ENCODE measurements at places on chromosomes 5 and 9.
A peak's percentile ranks its signal among the peaks of the same experiment; 100 is the strongest.

- DNase-seq: no peak
Measured at GRCh38 chr5:112049738-112050137, 292.7 kb upstream of the NREP start.

GRCh38 chr9:136732444-136733178, 10.1 kb downstream of the LCN10 start:
- DNase-seq: no peak

- DNase-seq: no peak
Measured at GRCh38 chr9:137504432-137504777, 45.3 kb upstream of the NSMF start.

DNA sequence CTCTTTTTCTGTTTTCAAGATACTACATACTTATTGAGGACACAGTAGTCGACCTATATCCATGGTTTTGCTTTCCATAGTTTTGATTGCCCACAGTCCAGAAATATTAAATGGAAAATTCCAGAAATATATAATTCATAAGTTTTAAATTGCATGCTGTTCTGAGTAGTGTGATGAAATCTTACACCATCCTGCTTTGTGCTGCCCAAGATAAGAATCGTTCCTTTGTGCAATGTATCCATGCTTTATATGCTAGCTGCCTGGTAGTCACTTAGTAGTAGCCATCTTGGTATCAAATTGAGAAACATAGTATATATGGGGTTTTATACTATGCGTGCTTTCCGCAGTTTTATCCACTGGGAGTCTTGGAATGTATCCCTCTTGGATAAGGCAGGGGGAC, 59.0 kb downstream of the CWC27 start:
- no peak for DNase-seq

- no peak for DNase-seq
Measured at GRCh38 chr9:121120386-121120785, 45.6 kb downstream of the CNTRL start.

DNA sequence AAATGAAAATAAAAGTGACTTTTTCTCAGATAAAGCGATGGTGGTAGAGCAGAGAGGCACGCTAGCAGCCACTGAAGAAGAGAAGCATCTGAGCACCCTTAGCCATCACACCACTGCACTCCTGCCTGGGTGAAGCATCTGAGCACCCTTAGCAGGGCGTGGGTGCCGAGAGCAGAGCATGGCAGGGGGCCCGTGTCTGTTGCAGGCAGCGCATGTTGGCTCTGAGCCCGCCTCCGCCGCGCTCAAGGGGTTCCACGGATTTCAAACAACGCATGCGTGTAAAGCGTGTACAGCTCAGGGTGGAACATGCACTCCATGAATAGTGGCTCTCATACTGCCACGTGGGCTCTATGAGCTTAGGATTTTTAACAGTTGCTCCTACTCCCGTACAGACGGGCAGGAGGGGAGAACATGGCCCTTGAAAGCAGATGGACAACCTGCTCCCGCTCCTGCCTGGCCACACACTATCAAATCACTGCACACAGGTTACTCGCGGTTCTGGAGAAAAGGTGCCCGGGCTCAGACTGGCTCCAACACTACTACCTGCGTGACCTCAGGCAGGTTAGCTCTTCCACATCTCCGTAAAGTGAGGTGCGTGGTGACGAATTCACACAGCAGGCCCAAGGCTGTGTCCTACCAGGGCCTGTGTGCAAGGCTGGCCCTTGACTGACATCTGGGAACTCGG, 12.1 kb downstream of the LRRC14B start:
- DNase-seq: no peak

DNA sequence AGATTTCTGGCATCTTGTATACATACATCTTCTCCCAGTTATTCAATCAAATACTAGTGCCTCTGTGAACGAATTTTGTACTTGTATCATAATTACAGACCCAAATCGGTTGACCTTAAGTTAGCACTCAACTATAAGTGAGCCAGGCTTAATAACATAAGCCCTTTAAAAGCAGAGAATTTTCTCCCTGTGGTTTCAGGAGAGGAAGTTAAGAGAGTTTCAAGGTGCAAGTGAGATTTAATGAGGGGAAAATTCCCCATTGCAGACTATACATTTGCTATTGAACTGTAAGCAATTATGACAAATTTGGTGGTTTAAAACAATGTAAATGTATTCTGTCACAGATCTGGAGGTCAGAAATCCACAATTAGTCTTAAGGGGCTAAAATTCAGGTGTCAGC, 261.9 kb upstream of the NREP start:
- no peak for DNase-seq

- peak; percentile 31 for DNase-seq
Measured at GRCh38 chr9:127589955-127590370, 22.1 kb upstream of the STXBP1 start.

DNA sequence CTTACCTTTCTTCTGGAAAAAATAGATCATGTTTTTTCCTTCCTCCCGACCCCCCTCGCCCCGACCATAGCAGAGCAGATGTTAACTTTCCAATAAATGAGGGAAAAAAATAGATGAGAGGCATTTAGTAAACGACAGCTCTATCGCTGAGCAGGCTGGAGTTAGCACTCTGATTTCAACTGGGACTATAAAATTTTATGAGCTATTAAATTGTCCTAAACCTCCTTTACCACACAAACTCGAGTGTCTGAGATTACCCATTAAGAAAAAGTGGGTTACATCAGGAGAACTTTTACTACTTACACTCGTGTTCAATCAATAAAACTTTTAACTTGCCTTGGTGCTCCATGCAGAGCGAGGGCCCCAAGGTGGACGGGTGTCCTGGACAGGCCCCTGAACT, 59.8 kb upstream of the RNU6ATAC start:
- DNase-seq: no peak

GRCh38 chr5:137641148-137641547, 94.7 kb downstream of the KLHL3 start:
- DNase-seq: no peak

DNA sequence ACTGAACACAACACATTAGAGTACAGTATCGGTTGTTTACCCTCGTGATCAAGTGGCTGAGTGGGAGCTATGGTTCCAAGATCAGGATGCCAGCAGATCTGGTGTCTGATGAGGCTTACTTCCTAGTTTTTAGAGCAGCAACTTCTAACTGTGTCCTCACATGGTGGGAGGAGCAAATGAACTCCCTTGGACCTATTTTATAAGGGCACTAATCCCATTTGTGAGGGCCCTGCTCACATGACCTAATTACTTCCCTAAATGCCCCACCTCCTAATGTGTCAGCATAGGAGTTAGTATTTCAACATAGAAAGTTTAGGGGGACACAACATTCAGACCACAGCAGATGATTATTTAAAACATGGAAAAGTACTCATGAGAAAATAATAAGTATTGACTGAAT, 111.8 kb downstream of the GCNT1 start:
- DNase-seq: no peak

GRCh38 chr5:55679556-55679955, 32.6 kb downstream of the SLC38A9 start:
- DNase-seq: no peak

GRCh38 chr9:13707612-13708576, 428.4 kb upstream of the MPDZ start:
- DNase-seq: no peak

GRCh38 chr9:86983620-86984259, 36.4 kb upstream of the GAS1 start:
- DNase-seq: no peak

DNA sequence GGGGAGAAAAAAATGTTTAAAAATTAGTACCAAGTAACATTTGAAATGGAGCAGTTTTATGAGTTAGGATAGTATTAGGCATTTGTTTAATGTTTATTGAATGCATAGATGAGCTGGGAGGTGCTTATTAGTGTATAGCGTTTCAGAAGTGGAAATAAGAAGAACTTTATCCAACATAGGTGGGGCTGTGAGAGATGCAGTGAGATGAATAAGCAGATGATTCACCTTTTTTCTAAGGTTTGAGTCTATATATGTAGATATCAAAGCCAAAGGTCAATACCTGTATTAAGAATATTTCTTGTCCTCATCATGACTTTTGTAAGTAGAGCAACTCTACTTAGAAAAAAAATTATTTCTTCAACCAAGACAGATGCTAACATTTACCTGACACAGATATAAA, 54.6 kb upstream of the POU4F3 start:
- no peak for DNase-seq

DNA sequence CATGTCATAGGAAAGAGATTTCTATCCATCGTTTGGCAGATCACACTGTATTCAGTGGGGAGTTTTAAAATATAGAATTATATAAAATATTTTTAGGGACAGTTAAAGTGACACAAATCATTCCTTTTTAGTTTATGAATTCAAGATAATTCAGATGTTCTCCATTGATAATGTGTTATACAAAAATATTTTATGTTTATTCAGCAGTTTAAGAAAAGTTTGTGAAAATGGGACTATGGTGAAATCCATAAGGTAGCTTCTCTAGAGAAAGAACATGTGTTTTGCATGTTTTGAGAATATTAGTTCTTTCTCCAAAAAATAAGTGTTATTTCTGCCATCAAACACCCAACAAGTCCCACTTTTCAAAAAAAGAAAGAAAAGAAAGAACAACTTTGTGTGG, 122.9 kb downstream of the EMB start:
- no peak for DNase-seq

GRCh38 chr9:1490341-1491232, 440.4 kb downstream of the DMRT2 start:
- DNase-seq: no peak

DNA sequence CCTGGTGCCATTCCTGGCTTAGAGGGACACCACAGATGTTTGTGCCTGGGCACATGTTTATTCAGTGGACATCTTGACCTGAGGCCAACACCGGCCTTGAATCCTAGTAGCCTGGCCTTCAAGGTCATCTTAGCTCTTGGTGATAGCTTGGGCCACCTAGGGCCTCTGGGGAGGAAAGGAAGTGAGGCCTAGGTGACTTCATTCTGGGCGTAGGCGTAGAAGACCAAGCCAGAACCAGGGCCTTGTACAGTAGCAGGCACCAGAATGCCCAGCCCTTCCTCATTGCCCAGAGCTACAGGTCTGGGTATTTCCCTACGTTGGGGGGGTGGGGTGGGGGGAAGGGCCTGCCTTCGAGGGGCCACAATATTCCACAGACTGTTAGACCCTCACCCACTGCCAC, 33.8 kb downstream of the WNK2 start:
- DNase-seq: no peak

DNA sequence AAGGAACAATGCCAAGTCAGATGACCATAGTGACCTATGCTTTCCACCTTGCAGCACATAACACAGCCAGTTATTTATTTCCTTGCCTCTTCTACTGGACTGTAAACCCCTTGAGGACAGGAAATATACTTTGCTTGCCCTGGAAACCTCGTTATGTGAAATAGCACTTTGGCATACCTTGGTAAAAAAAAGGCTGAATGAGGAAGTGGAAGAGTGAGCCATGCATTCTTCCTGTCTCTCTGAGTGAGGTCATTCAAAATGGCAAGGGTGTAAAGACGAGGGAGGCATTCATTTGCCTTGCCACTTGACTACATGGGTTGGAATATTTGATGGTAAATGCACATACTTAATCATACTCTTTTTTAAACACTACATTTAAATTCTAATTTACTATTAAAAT, 42.8 kb upstream of the SVEP1 start:
- no peak for DNase-seq

DNA sequence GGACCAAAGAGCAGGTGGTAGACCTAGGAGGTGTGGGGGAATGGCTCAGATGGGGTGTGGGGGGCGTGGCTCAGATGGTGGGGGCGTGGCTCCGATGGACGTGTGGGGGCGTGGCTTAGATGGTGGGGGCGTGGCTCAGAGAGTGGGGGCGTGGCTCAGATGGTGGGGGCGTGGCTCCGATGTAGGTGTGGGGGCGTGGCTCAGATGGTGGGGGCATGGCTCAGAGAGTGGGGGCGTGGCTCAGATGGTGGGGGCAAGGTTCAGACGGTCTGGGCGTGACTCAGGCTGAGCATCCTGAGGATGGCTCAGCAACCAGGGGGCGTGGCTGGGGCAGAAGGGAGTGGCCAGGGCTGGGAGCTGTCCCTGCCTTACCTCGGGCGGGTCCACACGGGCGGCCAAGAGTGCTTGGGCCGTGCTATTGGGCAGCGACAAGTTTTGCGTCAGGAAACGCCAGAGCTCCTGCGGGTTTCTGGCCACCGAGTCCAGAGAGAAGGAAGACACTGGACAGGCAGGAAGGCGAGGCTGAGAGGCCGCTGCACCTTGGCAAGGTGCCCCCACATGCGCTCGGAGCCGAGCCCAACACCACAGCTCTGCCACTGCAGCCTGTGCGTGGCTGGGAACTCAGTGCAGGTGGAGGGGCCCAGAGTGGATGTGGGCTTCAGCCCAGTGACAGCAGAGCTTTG, 5.9 kb downstream of the ABCA2 start:
- peak; percentile 32 for DNase-seq

DNA sequence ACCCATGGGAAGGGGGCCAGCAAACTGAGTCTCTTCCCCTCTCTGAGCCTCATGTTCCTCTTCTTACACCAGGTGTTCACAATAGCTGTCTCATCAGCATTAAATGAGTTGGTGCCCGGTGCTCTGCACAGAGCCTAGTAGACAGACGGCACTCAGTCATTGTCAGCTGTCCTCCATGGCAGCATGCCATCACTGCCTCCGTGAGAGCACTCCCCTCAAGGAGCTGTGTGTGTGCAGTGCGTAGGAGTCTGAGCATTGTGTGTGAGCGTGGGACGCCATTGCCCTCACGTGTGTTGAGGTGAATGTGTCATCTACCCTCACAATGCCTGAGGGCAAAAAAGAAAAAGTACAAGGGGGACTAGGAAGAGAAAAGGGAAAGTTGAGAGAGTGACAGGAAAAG, 536.5 kb downstream of the CDK5RAP2 start:
- no peak for DNase-seq

GRCh38 chr5:123937230-123937629, 425.3 kb downstream of the CSNK1G3 start:
- DNase-seq: no peak

DNA sequence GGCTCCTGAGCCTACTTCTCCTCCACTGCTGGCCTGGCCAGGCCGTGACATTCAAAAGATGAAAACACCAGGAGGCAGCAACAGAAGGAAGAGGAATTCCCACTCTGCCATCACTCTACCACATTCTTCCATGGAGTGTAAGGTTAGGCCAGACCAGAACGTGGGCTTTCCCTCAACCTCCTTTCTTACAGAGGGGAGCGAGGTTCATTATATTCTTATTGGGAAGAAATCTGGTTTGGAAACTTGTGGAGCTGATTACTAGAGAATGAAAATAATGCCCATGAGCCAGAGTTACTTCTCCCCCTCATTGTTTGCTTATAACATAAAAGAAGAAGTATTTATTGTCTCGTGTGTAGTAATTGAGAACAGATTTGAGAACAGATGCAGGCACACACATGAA, 136.3 kb upstream of the BASP1 start:
- no peak for DNase-seq

GRCh38 chr9:110426052-110426709, 88.5 kb upstream of the TXNDC8 start:
- no peak for DNase-seq

- no peak for DNase-seq
Measured at GRCh38 chr5:103827976-103828375, 265.4 kb upstream of the NUDT12 start.

DNA sequence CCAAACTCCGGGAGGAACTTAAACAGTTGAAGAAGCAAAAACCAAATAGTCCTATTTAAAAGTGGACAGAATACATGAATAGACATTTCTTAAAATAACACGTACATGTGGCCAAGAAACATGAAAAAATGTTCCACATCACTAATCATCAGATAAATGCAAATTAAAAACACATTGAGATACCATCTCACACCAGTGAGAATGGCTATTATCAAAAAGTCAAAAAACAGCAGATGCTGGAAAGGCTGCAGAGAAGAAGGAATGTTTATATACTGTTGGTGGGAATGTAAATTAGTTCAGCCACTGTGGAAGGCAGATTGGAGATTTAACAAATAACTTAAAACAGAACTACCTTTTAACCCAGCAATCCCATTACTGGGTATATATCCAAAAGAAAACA, 283.0 kb upstream of the IZUMO3 start:
- no peak for DNase-seq

- no peak for DNase-seq
Measured at GRCh38 chr5:142254431-142254830, 70.4 kb downstream of the SPRY4 start.

Data from naive thymus-derived CD8-positive, alpha-beta T cell (primary cell).